ENCODE measurements at places on chromosomes 6 and 20.
A peak's percentile ranks its signal among the peaks of the same experiment; 100 is the strongest.

DNA sequence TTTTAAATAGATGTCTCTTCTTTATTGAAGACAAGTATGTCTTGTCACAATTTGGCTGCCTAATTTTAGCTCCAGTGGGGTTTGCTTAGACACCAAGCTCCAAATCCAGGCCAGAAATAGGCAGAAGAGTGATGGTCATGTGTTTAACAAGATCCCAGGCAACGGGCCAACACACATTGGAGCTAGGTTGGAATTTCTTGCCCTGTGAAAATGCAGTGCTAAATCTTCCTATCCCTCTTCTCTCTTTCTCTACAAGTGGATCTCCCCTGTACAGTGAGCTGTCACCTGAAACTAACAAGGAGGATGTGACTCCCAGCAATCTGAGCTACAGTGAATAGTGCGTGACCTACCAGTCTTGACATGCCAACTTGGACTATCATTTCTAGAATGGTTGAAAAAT lies 65.3 kb upstream of the VGLL2 start:
- DNase-seq: no peak

DNA sequence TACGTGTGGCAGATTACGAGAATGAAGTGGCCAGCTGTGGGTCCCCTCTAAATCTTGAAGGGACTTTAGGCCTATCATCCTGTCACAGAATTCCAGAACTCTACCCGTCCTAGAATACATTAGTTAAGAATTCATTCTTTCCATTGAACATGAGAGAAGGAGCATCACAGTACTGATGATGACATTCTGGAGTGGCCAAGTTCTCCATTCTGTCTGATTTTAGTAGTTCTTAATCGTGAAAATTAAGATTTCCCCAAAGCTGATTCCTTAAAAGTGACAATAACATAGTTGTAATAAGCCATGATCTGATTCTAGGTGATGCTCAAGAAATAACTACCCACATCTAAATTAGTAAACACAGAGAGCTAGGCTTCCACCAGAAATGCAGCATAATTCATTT lies 35.0 kb upstream of the RIN2 start:
- DNase-seq: no peak

- DNase-seq: peak; percentile 96
Observed at GRCh38 chr6:136077834-136078576, 172.1 kb downstream of the MTFR2 start.

GRCh38 chr20:43667341-43668132 lies 623 bp downstream of the MYBL2 start:
- peak; percentile 35 for DNase-seq

- DNase-seq: peak; percentile 34
Observed at GRCh38 chr6:132797951-132798868, at the start of gene SLC18B1. TSS of gene SLC18B1 (minus strand) at chr6:132798637. CDS start at chr6:132798456, 181 bp downstream.

GRCh38 chr6:11525468-11526155 lies 11.9 kb upstream of the TMEM170B start:
- DNase-seq: peak; percentile 77

DNA sequence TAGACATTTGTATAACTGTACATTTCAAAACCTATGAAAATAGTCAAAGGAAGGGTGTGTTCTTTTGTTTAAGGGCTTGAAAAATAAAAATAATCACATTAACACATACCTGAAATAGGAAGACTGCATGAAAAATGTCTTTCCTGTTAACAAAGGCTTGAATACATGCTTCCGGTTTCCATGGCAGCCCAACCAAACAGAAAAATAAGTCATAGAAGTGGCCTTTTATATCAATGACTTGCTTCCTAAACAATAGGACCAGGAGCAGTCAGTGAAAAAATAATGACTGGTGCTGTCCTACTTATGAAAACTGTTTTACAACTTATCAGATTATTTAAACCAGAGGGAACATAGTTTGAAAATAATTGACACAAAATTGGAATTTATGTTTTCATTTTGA lies 412.6 kb upstream of the PLCB4 start:
- DNase-seq: peak; percentile 46

Data from EH (cell line).